ENCODE measurements at places on chromosomes 5 and 9.

- no peak for DNase-seq
These were observed 1857.8 kb upstream of the WWC1 start for GRCh38 chr5:166433679-166434078.

DNA sequence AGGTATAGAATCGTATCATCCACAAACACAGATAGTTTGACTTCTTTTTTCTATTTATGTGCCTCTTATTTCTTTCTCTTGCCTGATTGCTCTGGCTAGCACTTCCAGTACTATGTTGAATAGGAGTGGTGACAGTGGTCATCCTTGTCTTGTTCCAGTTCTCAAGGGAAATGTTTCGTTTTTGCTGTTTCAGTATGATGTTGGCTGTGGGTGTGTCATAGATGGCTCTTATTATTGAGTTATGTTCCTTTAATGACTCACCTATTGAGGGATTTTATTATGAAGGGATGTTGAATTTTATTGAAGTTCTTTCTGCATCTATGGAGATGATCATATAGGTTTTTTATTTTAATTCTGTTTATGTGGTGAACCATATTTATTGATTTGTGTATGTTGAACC, 70.3 kb downstream of the ENC1 start:
- no peak for DNase-seq

GRCh38 chr5:107676702-107677101, 6.0 kb upstream of the EFNA5 start:
- DNase-seq, result no peak

GRCh38 chr5:171264843-171265242, 44.2 kb upstream of the TLX3 start:
- no peak for DNase-seq

- DNase-seq, result no peak
These were observed 723.8 kb upstream of the EDIL3 start for GRCh38 chr5:85108471-85108870.

- no peak for DNase-seq
These were observed 50.9 kb downstream of the BRINP1 start for GRCh38 chr9:119318371-119318770.
